ENCODE measurements at places on chromosomes 1 and 21.

DNA sequence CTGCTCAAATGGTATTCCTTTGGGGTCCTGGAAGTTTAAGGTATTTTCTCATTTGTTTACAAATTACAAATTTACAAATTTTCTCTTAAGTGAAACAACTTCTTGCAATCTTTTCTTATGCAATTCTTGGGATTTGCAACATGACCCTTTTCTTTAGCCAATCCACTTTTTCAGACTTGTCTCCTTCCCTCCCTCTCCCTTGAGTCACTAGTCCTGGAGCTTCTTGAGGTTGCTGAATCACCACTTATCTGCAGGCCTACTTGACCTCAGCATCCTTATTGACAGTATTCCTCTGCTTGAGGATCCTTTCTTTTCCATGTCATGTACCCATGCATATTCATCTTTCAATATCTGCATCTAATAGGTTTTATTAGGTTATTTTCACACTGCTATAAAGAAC, 302.8 kb upstream of the ADAMTS5 start:
- DNase-seq = no peak

GRCh38 chr1:200112290-200112689, 84.8 kb downstream of the NR5A2 start:
- DNase-seq = no peak

GRCh38 chr1:43822040-43822690, 111.4 kb upstream of the ARTN start:
- DNase-seq = no peak

- no peak for DNase-seq
Observed at GRCh38 chr1:169679692-169680091, 31.7 kb downstream of the SELL start.

GRCh38 chr1:21936366-21937031, 611 bp downstream of the HSPG2 start:
- no peak for DNase-seq

GRCh38 chr1:241208910-241209379, 148.1 kb downstream of the RGS7 start:
- no peak for DNase-seq

- DNase-seq = no peak
Observed at GRCh38 chr1:7550261-7550865, 220.7 kb upstream of the VAMP3 start.

GRCh38 chr1:119974013-119974412, 77.7 kb upstream of the ADAM30 start:
- DNase-seq = no peak

DNA sequence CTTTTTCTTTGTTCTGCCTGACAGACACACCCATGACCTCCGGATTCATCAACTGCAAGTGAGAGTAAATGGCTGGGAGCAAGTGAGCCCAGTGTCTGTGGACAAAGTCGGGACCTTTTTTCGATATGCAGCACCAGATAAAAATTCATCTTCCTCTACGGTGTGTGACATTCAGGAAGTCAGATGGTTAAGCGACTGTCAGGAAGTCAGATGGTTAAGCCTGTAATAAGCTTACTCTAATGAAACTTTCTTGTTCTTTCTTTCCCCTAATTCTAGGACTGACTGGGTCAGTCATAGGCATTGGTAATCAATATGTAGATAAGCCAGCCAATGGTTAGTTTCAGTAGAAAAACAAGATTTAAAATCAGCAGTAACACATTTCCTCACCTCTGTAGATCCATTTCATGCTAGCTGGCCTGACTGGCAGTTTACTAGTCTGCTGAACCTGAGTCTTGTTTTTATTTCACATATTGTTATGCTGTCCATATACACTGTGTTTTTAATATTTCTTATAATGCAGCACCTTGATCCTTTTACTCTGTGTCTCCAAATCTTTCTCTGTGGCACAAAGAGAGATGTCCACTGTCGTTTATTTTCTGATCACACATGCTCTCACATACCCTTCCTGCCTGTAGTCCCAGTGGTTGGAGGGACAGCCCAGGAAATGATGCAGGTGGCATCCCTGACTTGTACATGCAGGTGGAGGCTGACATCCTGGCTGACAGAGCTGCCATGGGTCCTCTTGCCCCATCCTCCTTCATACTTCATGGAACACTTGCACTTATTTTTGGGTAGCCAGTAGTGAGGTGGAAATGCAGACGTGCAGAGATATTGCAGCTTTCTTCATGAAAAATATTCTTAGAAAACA, 115.8 kb downstream of the VPS13D start:
- DNase-seq = no peak

DNA sequence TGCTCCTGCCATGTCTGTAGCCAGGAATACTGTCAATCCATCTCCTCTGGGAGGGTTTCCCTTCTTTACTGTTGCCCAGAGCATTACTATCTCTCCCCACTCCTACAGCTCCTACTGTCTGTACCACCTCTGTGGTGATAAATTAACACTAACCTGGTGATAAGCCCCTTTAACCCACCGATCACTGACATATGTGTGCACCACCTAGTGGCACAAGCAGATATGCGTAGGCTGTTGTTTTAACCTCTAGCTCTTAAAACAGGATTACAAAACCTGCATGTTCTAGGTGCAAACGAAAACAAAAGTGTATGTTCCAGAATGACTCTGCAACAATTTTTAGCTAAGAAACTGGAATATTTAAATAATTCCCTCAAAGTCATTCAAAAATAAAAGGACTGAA, 93.9 kb upstream of the BEND5 start:
- no peak for DNase-seq

DNA sequence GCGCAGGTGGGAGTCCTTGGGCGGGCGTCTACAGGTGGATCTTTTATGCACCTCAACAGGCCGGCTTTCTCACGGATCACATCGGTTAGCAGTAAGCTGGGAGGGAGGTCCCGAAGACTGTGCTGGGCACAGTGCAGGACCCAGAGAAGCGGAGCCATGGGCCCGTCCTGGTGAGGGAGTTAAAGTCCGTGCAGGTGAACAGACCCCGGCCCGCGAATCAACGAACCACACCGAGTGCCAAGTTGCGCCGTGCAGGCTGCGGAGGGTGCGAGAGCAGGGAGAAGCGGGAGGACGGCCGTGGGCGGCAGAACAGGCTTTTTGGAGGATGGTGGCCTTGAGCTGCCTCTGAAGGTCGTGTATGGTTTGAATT, 233.3 kb downstream of the SDCCAG8 start:
- no peak for DNase-seq

- no peak for DNase-seq
Observed at GRCh38 chr1:60899464-60899863, 182.9 kb upstream of the NFIA start.

GRCh38 chr1:41633764-41634163, 149.3 kb upstream of the EDN2 start:
- DNase-seq = no peak

GRCh38 chr1:8443558-8444194, 125.8 kb downstream of the SLC45A1 start:
- DNase-seq = no peak
